Stimulated activated CD4-positive, alpha-beta T cell treated with anti-CD3 and anti-CD28 coated beads, TNF-alpha, amount 100 ng/mL, for 1 hour (primary cell): ENCODE measurements at places on chromosomes 5 and 9.

GRCh38 chr5:68433923-68434879 lies 218.6 kb downstream of the PIK3R1 start:
- peak; percentile 89 for DNase-seq

- no peak for DNase-seq
These were observed 87.0 kb downstream of the ZNF618 start for GRCh38 chr9:113963017-113963620.

- DNase-seq = no peak
These were observed 11.3 kb downstream of the SLC23A1 start for GRCh38 chr5:139371482-139372435.

- DNase-seq = no peak
These were observed 18.0 kb upstream of the GABBR2 start for GRCh38 chr9:98726735-98727134.

- no peak for DNase-seq
These were observed 262.5 kb upstream of the IRX1 start for GRCh38 chr5:3333105-3333504.
